ENCODE measurements at places on chromosomes 5 and 9.

DNA sequence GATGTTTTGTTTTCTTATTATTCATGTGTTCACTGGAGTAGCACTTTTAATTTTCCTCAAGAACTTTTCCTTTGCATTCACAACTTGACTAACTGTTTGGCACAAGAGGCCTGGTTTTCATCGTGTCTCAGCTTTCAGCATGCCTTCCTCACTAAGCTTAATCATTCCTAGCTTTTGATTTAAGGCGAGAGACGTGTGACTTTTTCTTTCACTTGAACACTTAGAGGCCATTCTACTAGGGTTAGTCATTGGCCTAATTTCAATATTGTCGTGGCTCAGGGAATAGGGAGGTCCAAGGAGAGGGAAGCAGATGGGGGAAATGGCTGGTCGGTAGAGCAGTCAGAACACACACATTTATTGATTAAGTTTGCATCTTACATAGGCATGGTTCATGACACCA lies 94.0 kb downstream of the ZNF462 start:
- no peak for DNase-seq

DNA sequence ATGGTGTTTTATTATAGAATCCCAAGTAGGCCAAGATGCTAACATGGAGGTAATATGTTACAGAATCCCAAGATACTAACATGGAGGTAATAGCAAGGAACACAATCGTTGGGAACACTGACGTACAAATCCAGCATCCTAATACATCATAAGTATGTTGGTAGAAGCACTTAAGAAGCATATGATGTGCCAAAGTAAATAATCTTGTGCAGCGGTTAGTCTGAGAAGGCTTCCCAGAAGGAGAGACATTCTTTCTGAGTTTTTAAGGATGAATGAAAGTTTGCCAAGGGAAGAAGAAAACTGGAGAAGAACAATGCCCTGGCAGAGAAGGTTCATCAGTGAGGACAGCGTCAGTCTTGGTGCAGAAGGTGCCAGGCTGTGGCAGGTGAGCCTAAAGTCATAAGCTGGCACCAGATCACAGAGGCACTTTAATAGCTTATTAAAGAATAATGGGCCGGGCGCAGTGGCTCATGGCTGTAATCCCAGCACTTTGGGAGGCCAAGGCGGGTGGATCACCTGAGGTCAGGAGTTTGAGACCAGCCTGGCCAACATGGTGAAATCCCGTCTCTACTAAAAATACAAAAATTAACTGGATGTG lies 294.5 kb upstream of the PIK3R1 start:
- DNase-seq, result no peak

DNA sequence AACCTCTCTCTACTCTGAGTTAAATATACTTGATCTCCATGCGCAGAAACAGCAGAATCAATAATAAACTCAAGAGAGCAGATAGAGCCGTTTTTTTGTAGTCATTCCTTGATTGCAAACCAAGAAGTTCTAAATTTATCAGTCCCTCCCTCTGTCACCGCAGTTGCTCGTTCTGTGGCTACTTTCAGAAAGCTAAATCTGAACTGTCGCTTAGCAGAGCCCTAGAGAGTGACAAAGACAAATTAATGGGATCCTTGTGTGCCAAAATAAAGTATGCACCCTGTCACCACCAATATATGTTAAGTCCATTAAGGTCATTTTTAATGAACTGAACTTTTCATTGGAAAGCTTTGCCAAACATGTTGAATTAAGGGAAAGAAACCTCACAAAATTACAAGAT lies 218.3 kb downstream of the ADAMTSL1 start:
- DNase-seq, result no peak

DNA sequence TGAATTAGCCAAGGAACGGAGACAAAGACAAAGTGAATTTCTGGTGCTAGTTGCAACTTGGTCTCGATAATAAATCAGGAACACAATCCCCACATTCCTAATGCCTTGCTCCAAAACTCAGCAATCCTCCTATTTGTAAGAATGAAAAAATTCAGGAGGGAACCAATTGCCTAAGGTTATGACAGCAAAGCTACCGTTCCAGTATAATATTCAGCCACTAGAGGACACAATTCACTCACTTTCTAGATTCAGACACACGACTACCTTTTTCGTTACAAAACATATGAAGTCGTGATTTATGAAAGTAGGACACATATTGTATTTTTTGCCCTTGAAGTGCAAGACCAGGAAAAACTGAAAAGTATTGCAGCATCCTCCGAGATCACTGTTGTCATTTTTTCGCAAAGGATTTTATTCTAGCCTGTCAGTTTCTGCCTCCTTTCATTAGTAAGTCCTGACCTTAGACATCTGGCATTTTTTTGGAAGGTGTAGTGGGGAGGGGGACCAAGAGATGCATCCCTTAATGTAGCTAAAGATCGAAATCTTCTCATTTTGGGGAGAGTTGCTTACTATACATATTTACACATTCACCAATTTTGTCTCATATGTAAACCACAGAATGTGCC lies 133.1 kb downstream of the DOCK8 start:
- no peak for DNase-seq

DNA sequence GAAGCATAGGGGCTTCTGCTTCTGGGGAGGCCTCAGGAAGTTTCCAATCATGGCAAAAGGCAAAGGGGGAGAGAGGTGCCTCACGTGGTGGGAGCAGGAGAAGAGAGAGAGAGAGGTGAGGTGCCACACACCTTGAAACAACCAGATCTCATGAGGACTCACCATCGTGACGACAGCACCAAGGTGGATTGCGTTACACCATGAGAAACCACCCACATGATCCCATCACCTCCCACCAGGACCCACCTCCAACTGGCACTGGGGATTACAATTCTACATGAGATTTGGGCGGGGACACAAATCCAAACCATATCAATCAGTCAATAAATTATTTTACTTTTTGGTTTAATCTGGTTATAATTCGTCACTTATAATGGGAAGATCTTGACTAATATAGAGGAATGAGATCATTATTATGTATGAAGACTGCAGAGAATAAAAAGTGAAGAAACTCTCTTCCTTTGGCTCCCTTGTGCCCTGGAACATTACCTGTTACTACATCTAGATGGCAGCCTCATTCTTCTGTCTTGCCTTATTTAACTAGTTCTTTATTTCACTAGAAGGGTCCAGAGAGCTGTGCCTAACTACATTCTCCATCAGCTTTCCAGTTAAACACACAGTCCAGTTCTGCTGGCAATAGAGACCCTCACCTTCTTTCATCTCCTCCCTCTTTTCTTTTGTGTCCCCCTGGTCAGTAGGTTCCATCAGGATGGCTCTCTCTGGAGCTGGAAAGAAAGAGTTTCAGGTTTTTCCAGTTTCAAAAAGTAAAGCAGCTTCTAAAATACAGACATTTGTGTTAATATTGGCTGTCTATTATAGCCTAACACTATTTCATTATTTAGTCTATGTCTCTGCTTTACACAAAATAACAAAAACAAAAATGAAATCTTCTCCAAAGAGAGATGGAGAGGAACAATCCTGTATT lies 21.7 kb upstream of the SPINK7 start:
- no peak for DNase-seq

DNA sequence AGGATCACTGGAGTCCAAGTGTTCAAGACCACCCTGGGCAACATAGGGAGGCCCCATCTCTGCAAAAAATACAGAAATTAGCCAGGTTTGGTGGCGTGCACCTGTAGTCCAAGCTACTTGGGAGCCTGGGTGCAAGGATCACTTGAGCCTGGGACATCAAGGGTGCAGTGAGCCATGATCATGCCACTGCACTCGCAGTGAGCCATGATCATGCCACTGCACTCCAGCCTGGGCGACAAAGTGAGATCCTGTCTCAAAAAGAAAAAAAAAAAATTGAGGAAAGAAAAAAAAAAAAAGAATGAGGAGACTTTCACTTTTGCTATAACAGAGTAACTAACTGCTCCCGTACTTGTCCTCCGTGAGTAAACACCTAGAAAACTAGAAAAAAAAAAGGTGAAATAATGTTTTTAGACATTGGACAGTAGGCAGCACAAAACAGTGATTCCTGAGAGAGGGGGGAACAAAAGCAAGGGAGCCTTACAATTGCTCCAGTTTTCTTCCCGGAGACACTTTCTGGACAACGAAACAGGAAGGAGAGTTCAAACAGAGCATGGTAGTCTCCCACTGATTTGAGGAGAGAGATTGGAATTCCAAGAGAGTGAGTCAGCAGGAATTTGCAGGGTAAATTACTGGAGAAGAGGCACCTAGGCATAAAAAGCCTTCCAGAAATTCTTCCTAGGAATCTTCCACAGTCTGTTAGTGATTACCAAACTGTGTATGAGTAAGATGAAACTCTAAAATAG lies 6.9 kb upstream of the ZBTB5 start:
- no peak for DNase-seq
